Activated CD8-positive, alpha-beta T cell treated with anti-CD3 and anti-CD28 coated beads for 36 hours (primary cell): ENCODE measurements at places on chromosomes 13 and 19.

DNA sequence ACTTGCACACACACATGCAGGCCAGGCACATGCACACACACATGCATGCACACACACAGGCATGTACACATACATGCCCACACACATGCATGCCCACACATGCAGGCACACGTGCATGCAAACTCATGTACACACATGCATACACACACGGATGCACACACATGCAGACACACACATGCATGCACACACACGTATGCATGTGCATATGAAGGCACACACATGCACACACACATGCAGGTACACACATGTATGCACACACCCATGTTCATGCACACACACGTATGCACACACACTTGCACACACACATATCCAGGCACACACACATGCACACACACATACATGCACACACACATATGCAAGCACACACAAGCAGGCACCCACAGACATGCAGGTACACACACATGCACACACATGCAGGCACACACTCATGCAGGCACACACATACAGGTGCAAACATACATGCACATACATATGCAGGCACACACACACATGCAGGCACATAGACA lies 278.1 kb downstream of the LHFPL6 start:
- no peaks in the 10 kb centered on the region for H3K4me1 ChIP-seq
- H3K4me3 ChIP-seq = no peak overlapping the region
- DNase-seq = no peak
- H3K27me3 ChIP-seq = peaks cover 8% of the 10 kb centered on the region
- H3K27ac ChIP-seq = no peak overlapping the region

DNA sequence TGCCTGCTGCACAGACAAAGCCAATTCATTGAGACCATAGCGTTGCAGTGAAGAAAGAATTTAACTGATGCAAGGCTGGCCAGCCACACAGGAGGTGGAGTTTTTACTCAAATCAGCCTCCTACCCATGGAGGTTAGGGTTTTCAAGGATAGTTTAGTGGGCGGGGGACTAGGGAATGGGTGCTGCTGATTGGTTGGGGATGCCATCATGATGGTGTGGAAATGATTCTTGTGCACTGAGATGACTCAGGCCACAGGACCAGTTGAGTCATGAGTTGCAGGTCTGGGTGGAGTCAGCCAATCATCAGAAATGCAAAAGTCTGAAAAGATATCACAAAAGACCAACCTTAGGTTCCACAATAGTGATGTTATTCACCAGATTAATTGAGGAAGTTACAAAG lies 359.6 kb downstream of the FOXO1 start:
- H3K27me3 ChIP-seq = no peaks in the 10 kb centered on the region
- H3K4me1 ChIP-seq = peaks cover 14% of the 10 kb centered on the region
- peaks cover 1% of the 10 kb centered on the region for H3K36me3 ChIP-seq
- DNase-seq = peak; percentile 63
- no peak overlapping the region for H3K4me3 ChIP-seq

- no peak overlapping the region for H3K4me3 ChIP-seq
- no peaks in the 10 kb centered on the region for H3K4me1 ChIP-seq
- no peaks in the 10 kb centered on the region for H3K27me3 ChIP-seq
- no peak overlapping the region for H3K27ac ChIP-seq
Observed at GRCh38 chr13:68667863-68668262, 1437.7 kb upstream of the PCDH9 start.

DNA sequence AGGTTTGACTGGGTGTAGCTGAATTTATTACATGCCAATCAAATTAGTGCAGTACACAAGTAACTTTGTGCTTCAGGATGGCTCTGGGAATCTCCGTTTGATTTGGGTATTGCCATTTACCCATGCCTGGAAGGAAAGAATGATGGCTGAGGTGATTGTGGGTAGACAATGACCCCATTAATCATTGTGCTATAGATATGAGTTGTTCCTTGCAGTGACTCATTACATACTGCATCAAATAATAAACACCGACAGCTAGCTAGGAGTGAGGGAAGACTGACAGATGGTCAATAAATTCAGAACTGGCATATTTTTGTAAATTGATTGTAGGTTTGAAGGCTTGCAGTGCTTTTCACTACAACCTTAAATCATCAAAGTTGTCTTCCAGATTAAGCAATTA lies 1069.5 kb downstream of the DIAPH3 start:
- H3K4me3 ChIP-seq = no peak overlapping the region
- H3K36me3 ChIP-seq = no peaks in the 10 kb centered on the region
- no peak for DNase-seq
- H3K27me3 ChIP-seq = no peaks in the 10 kb centered on the region

GRCh38 chr19:41595258-41595889 lies 19.4 kb downstream of the CEACAM21 start:
- H3K4me3 ChIP-seq = no peak overlapping the region
- H3K27ac ChIP-seq = no peak overlapping the region
- H3K4me1 ChIP-seq = peaks cover 7% of the 10 kb centered on the region
- no peaks in the 10 kb centered on the region for H3K36me3 ChIP-seq
- peak; percentile 75 for DNase-seq
- peaks cover 26% of the 10 kb centered on the region for H3K27me3 ChIP-seq

DNA sequence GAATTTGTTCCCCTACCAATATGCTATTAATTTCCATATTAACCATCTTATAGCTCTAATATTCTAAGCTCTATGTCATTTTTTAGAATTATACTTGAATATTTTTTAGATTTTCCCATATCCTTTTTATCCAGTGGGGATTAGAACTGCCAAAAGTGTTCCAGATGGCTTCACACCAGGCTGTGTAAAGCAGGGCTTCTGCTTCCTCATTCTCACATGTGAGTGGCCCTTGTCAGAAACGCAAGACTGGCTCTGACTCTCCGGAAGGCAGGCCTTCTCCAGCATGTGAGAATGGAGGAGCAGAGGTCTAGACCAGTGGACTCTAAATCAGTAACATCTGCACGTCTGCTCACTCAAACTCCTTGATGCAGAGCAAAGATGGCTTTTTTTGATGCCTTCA lies 650.1 kb downstream of the FGF9 start:
- H3K27me3 ChIP-seq = no peaks in the 10 kb centered on the region
- H3K4me3 ChIP-seq = no peak overlapping the region
- no peaks in the 10 kb centered on the region for H3K36me3 ChIP-seq
- DNase-seq = no peak
- H3K4me1 ChIP-seq = no peaks in the 10 kb centered on the region

GRCh38 chr13:73244467-73244866 lies 185.7 kb downstream of the KLF5 start:
- no peaks in the 10 kb centered on the region for H3K27me3 ChIP-seq
- no peak for DNase-seq
- no peaks in the 10 kb centered on the region for H3K4me1 ChIP-seq
- no peaks in the 10 kb centered on the region for H3K36me3 ChIP-seq
- no peak overlapping the region for H3K4me3 ChIP-seq
- no peak overlapping the region for H3K27ac ChIP-seq

GRCh38 chr19:29265436-29265835 lies 52.5 kb upstream of the UQCRFS1 start:
- H3K4me3 ChIP-seq = no peak overlapping the region
- no peak overlapping the region for H3K27ac ChIP-seq
- H3K4me1 ChIP-seq = no peaks in the 10 kb centered on the region
- H3K36me3 ChIP-seq = no peaks in the 10 kb centered on the region
- H3K27me3 ChIP-seq = peaks cover 12% of the 10 kb centered on the region
- no peak for DNase-seq

GRCh38 chr13:83975655-83976165 lies 93.4 kb upstream of the SLITRK1 start:
- no peak overlapping the region for H3K27ac ChIP-seq
- H3K36me3 ChIP-seq = no peaks in the 10 kb centered on the region
- H3K4me3 ChIP-seq = no peak overlapping the region
- H3K27me3 ChIP-seq = peaks cover 1% of the 10 kb centered on the region
- DNase-seq = no peak
- peaks cover 8% of the 10 kb centered on the region for H3K4me1 ChIP-seq

DNA sequence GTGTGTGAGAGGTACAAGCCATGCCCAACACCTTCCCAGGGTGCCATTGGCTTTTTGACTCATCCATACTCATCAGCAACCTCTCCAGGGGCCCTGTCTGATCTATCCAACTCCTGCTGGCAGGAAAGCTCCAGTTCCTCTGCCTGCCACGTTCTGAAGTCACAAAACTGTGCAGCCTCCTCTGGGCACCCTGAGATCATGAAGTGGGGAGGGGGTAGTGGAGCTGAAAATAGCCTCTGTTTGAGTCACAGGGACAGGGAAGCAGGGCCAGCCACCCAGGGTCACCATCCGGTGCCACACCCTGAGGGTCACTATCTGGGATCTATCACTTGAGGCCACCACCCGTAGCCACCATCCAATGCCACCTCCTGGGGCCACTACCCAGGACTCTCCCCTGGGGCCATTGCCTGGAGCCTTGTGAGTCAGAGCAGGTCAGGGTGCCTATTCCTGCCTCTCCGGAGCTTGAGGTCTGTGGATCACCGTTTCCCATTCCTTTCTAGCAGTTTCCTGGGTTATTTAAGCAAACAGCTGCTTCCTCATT lies 172.1 kb downstream of the NUFIP1 start:
- no peak for DNase-seq
- peaks cover 18% of the 10 kb centered on the region for H3K27me3 ChIP-seq
- H3K4me1 ChIP-seq = peaks cover 20% of the 10 kb centered on the region
- no peaks in the 10 kb centered on the region for H3K36me3 ChIP-seq
- H3K27ac ChIP-seq = no peak overlapping the region
- no peak overlapping the region for H3K4me3 ChIP-seq

GRCh38 chr19:2685204-2685704 lies 17.2 kb downstream of the GNG7 start:
- H3K36me3 ChIP-seq = no peaks in the 10 kb centered on the region
- H3K27ac ChIP-seq = no peak overlapping the region
- H3K4me1 ChIP-seq = no peaks in the 10 kb centered on the region
- DNase-seq = no peak
- H3K27me3 ChIP-seq = no peaks in the 10 kb centered on the region

DNA sequence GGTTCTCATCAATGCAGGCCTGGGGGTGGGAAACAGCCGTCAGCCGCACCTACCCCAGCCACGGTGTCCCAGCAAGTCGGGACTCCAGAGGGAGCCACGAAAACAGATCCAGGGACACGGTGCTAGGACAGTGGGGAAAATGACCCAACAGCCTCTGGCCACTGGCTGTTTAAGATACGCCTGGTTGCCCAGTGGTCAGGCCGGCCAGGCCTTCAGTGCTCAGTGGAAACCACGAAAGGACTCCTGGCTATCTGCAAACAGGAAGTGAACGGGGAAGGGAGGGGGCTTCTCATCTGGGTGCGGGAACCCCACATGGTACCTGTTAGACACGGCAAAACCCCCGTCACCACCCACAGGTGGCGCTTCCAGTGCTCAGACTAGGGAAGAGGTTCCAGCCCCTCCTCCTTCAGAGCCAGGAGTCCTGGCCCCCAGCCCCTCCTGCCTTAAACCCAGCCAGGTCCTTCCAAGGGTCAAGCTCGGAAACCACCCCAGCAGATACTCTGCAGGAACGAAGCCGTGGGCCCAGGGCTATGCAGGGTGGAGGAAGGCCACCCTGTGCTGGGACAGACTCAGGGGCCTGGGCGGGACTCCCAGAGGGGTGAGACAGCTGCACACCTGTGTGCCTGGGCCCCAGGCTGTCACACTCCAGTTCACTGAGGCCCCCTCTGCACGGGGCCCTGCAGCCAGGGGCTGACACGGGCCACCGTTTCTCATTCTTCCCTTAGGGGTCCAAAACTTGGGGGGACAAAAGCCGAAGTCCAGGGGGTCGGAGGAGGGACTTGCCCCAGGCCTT lies 4.5 kb downstream of the PPP1R12C start:
- no peak overlapping the region for H3K27ac ChIP-seq
- H3K4me1 ChIP-seq = peaks cover 17% of the 10 kb centered on the region
- no peaks in the 10 kb centered on the region for H3K27me3 ChIP-seq
- peaks cover 14% of the 10 kb centered on the region for H3K36me3 ChIP-seq
- DNase-seq = no peak

DNA sequence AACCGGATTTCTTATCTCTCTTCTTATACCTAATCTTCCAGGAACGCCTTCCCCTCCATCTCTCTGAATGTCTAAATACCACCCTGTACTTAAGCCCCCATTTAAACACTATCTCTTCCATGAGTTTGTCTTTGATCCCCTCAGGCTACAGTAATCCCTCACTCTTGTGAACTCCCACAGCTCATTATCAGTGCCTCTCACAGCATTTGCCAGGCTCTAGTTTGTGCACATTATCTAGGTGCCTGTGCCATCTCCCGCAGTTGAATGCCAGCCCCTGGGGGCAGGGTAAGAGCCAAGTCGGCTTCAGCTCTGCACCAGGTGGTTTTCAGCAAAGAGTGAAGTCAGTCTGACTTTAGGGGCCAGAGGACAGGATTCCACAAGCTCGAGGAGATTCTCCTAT lies 71.4 kb downstream of the FREM2 start:
- no peak overlapping the region for H3K4me3 ChIP-seq
- H3K27me3 ChIP-seq = peaks cover 3% of the 10 kb centered on the region
- no peaks in the 10 kb centered on the region for H3K36me3 ChIP-seq
- no peaks in the 10 kb centered on the region for H3K4me1 ChIP-seq
- no peak for DNase-seq
- no peak overlapping the region for H3K27ac ChIP-seq

DNA sequence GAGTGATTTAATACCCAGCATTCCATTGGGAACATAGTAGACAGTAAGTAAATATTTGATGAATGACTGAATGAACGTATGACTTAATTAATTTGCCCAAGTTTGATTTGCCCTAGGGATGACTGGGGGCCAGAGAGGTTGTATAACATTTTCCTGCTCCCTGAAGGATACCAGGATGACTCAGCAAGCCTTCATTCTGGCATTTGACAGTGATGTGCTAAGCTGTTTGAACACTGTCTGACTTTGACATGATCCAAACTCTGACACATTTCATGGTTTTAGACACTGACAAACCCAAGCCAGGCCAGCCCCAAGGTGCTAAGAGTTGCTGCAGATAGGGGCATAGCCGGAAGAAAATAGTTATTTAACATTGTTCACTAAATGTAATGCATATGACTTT lies 53.4 kb upstream of the KLF12 start:
- H3K4me3 ChIP-seq = no peak overlapping the region
- H3K4me1 ChIP-seq = peaks cover 17% of the 10 kb centered on the region
- no peak overlapping the region for H3K27ac ChIP-seq
- H3K27me3 ChIP-seq = no peaks in the 10 kb centered on the region
- DNase-seq = no peak

- H3K27me3 ChIP-seq = no peaks in the 10 kb centered on the region
- H3K4me1 ChIP-seq = no peaks in the 10 kb centered on the region
- no peak for DNase-seq
- H3K4me3 ChIP-seq = no peak overlapping the region
Observed at GRCh38 chr13:38159710-38160109, 189.9 kb upstream of the UFM1 start.

DNA sequence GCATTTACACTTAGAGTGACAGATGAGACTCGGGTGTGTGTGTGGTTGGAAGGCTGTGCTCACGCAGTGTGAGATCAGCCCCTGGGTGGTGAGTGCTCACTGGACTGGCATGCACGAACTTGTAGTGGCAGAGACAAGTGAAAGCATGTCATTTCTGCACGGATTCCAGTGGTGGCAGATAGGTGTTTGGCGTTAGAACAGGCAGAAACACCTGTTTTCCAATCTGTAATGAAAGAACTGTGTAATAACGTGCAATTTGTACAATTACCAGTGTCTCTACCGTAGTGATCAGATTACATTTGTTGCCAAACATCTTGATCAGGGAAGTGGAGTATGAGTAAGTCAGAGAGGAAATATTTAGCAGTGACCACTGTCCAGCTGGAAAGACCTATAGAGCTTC lies 8.2 kb downstream of the LAMP1 start:
- H3K4me1 ChIP-seq = peaks cover 27% of the 10 kb centered on the region
- H3K27me3 ChIP-seq = no peaks in the 10 kb centered on the region
- no peak overlapping the region for H3K27ac ChIP-seq
- no peak overlapping the region for H3K4me3 ChIP-seq
- peaks cover 6% of the 10 kb centered on the region for H3K36me3 ChIP-seq
- DNase-seq = no peak
